Renal pelvis (tissue), 12 donors: ENCODE measurements at places on chromosomes 3 and 15. TPM values are rescaled to one million over a fixed set of nuclear protein-coding genes. Genes with fewer than 3 reads are reported as not detected.

DNA sequence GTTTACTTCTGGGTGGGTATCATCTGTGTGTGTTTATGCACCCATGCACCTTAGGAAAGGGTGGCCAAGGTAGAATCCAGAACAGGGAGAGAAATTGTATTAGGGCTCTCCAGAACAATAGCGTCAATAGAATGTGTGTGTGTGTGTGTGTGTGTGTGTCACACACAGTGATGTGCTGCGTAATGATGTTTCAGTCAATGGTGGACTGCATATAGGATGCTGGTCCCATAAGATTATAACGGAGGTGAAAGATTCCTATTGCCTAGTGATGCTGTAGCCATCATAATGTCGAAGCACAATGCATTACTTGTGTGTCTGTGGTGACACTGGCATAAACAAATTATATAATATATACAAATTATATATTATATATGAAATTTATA, 69.3 kb upstream of the PRR23C start:
- DNase-seq: no peak

DNA sequence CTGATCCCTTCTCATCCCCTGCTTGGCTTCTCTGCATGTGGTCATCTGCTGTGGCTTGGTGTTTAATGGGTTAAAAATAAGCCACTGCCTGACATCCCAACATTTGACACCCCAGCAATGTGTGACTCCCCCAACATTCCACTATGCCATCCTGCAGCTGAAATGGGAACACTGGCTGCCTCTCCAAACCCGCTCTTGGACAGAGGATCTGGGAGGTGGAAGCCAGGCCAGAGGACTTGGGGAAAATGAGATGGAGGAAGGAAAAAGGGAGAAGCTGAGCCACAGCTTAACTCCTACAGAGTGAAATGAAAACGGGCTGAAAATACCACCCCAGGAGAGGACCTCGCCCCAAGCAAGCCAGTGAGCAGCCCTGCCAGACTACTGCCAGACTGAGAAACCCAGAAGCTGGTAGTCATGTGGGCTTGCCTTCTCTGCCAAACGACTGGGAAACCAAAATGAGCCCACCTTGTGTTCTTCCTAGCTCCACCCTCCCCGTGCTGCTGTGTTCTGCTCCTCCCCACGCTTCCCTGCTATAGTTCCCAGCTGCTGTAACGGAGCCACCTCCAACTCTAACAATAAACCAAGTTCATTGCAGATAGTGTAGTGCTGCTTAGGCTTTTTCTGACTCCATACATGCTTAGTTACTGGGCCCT, 13.7 kb downstream of the MAP1A start:
- no peak for DNase-seq

DNA sequence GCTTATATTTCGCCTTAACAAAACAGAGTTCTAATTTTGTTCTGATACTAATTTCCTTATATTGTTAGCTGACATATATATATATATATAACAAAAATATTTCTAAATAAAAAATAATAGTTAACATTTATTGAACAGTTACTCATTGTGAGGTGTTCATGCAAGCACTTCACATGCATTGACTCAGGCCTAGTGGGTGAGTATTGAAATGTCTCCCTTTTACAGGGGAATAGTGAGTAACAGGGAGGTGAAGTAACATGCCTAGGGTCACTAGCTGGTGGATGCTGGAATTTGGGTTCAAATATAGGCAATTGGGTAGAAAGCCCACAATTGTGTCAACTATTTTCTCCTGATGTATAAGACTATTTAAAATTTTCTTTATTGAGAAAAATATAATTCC, 102.6 kb upstream of the ZPLD1 start:
- DNase-seq: no peak

The AMOTL2 gene
- polyA plus RNA-seq: 94.7 TPM

DNA sequence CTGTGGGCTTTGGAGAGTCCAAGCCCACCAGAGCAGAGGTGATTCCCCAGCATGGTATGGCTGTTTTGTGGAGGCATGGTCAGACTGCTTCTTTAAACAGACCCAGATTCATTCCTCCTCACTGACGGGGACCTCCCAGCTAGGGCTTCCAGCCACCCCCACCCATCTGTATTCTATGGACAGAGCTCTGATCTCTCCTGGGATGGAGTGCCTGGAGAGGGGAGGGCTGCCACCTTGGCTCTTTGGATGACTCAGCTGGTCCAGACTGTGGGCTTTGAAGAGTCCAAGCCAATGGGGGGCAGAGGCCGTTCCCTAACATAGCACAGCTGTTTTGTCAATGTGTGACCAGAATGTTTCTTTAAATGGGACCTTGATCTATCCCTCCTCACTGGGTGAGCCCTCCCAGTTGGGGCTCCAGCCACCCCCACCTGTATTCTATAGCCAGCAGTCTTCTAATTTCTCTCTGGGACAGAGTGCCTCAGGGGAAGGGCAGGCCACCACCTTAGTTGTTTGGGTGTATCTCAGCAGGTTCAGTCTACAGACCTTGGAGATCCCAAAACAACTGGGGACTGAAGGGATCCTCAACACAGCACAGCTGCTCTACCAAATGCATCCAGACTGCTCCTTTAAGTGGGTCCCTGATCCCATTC, 122.0 kb upstream of the OSTN start:
- DNase-seq: no peak

DNA sequence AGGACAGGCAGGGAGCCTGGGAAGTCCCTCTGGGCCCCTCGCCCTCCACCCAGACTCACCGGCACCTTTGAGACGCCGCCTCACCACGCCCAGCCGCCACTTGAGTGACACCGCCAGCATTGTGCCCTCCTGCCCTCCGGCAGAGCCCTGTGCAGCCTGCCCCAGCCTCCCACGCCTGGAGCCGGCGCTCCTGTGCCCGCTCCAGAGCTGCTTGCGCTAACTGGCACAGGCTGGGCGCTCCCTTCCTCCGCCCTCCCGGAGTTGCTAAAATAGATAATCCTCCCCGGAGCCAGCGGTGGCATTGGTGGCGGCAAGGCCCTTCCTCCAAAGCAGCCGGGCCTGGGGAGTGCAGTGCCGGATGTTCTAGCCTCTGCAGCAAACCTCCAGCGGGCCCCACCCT, 15.7 kb upstream of the GRIP2 start:
- no peak for DNase-seq

GRCh38 chr3:24541935-24542334, 47.3 kb upstream of the THRB start:
- no peak for DNase-seq

The TMC3 gene
- 0.16 TPM for polyA plus RNA-seq

GRCh38 chr3:107128946-107129345, 248.3 kb upstream of the CCDC54 start:
- no peak for DNase-seq

GRCh38 chr3:122461806-122462205, 45.9 kb upstream of the WDR5B start:
- no peak for DNase-seq

DNA sequence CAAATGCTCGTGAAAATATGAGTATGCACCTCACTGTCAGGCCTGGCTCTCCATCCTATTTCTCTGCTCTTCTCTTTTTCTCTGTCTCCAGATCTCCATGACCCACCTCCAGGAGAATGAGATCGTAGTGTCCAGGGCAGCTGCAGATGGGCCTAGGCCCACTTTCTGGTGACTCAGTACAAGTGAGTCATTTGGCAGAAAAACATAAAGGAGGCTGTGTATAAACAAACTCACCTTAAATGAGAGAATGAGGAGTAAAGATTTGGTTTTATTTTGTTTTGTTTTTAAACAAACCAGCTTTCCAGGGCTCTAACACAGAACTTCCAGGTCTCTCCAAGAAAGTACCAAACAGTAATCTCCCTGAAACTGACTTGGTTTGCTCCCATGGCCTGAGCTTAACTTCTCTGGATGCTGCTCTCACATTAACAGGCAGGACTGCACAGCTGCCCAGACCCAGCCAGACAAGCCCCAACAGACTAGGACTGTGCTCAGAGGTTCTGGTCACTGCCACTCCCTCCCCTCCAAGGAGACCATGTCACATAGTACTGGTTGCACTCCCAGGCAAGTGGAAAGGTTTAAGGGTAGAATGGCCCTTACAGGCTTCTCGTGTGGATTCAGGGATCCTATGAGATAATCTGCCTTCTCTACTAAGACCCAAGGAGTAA, 1.5 kb upstream of the HEG1 start:
- no peak for DNase-seq

GRCh38 chr3:66140743-66141372, 79.9 kb upstream of the SLC25A26 start:
- no peak for DNase-seq

- DNase-seq: no peak
These were observed 61.7 kb downstream of the IL1RAP start for GRCh38 chr3:190575437-190576185.

- no peak for DNase-seq
These were observed 8.2 kb downstream of the CHST2 start for GRCh38 chr3:143127801-143128200.

The RTP3 gene
- polyA plus RNA-seq: 0.06 TPM

The GRAMD2A gene
- 6.6 TPM for polyA plus RNA-seq

DNA sequence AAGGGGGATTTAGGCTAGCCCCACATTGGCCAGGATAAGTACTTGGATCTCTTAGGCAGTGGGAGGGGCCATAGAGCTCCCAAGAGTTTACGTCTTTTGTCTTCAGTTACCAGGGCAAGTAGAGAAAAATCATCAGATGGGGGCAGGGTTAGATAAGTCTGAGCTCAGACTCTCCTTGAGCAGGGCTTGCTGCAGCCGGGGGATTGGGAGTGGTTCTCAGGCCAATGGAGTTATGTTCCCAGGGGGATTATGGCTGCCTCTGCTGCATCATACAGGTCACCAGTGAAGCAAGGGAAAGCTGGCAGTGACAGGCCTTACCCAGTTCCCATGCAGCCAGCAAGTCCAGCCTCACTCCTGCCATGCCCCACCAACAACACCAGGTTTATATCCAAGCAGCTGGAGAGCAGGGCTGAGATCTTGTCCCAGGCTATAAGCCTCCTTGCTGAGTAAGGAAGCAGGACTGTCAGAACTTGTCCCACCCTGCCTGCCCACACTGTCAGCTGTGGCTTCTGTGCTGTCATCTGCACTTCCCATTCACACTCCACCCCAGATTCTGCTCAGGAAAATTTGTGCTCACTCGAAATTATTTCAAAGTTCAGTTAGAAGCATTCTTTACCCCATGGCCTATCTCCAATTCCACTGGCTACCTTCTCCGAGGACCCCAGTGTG, 215.3 kb downstream of the FAM43A start:
- DNase-seq: no peak

- no peak for DNase-seq
These were observed 68.7 kb downstream of the SMAD6 start for GRCh38 chr15:66770518-66771350.

The NR1I2 gene
- 0.65 TPM for polyA plus RNA-seq

- no peak for DNase-seq
These were observed 6.3 kb upstream of the PLXND1 start for GRCh38 chr3:129612534-129613366.

DNA sequence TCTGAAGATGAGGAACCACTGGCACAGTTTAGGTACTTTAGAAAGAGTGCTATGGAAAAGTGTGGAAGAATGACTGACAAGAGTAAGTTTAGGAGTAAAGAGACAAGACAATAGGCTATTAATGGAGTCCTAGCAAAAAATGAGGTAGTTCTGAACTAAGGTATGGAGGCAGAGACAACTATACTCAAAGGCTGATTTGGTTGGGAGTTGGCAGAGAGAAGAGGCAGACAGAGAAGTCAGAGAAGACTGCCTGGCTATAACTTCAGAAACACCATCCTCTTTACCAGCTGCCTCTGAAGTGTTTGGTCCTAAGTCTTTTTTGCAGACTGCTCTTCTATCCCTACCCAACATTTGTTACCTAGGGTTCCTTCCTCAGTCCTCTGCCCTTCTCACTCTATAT, 19.2 kb downstream of the DYNC1LI1 start:
- no peak for DNase-seq

DNA sequence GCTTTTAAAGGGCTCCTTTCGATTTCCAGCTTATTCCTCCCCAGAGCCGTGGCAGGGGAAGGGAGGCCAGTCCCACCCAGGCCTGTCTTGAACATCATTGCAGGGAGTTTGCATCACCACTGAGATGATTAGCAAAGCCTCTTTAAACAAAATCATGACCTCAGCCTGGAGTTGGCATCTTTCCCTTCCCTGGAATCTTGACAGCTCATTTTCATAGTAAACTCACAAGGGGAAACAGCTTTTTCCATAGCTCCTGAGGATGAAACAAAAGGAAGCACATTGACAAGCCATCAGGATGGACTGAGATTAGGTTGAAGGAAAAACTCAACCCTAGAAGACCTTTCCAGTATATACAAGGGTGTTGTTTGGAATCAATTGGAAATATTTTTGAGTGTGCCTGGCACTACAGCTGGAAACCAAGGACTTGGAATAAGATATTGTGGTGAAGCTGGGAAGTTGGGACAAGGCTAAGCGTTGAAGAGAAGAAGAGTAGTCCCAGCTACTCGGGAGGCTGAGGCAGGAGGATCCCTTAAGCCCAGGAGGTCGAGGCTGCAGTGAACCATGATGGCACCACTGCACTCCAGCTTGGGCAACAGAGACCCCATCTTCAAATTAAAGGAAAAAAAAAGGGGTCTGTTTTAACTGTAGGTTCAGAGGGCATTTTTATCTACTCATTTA, 3.1 kb upstream of the LARP6 start:
- peak; percentile 8 for DNase-seq

The CMTM8 gene
- polyA plus RNA-seq: 9.2 TPM

DNA sequence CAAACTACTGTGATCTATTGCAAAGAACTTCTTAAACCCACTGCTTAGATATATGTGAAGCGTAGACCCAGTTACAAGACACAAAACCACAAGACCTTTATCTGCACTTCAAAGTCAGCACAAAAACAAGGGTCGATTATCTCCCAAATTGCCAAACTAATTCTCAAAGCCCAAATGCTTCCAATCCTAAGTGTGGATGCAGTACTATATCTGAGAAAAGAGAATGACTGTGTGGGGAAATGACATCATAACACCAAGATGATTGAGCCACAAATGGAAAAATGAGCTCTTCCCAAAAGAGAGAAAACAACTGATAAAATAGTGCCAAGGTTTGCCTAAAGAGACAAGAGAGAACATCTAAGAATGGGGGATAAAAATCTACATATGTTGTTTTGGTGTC, 86.2 kb downstream of the MEIS2 start:
- no peak for DNase-seq

The SKOR1 gene
- 0.58 TPM for polyA plus RNA-seq

The SPINT1 gene
- 72.4 TPM for polyA plus RNA-seq

DNA sequence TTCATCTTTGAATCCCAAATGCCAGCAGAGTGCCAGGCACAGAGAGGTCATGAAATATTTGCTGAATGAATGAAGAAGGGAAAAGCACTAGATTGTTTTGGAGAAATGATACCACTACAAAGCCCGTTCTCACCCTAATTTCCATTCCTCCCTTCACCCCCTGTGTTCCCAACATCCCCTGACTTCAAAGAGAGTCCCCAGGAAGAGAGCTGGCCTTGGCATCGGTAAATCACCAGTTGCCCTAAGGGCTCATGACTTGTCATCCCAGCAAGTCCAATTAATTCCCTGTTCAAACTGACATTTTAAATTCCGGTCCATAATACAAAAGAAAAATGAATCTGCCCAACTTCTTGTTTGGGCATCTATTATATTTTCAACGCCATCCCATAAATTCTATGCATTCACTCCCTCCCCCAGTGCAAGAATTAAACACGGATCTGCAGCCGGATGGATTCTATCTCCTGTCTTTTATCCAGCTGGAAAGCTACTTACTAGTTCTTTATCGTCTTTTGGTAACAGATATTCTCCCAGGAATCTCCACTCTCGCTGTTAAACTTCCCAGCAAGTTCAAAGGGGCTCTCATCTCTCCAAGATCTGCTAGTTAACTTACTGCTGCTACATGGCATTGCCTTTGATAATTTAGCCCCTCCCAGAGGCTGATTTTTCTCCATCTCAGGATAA, 63.9 kb upstream of the TSC22D2 start:
- peak; percentile 66 for DNase-seq

GRCh38 chr3:4079339-4080195, 223.6 kb upstream of the SETMAR start:
- DNase-seq: no peak

The C3orf49 gene
- 1.2 TPM for polyA plus RNA-seq
